Natural killer cell treated with Interleukin-12 subunit alpha and Interleukin-12 subunit beta and Interleukin-15 and Interleukin-18, amount 100 ng/mL, for 72 hours (primary cell): ENCODE measurements at places on chromosomes 12 and 14. TPM values are rescaled to one million over a fixed set of nuclear protein-coding genes. Genes with fewer than 3 reads are reported as not detected.

The MANSC1 gene
- 1.1 TPM for total RNA-seq

The GLT8D2 gene
- total RNA-seq: 0.33 TPM

The PRB2 gene
- total RNA-seq: not detected

The STAC3 gene
- total RNA-seq: 2.5 TPM

The LIN7A gene
- total RNA-seq: not detected

The KRT79 gene
- not detected for total RNA-seq

The PIWIL1 gene
- total RNA-seq: not detected

The PELI2 gene
- 2.4 TPM for total RNA-seq

The NGB gene
- not detected for total RNA-seq

The ANKRD52 gene
- 99.3 TPM for total RNA-seq

The CIROP gene
- total RNA-seq: not detected

The WIF1 gene
- not detected for total RNA-seq
